ENCODE measurements at places on chromosomes 4 and X. TPM values are rescaled to one million over a fixed set of nuclear protein-coding genes. Genes with fewer than 3 reads are reported as not detected.

DNA sequence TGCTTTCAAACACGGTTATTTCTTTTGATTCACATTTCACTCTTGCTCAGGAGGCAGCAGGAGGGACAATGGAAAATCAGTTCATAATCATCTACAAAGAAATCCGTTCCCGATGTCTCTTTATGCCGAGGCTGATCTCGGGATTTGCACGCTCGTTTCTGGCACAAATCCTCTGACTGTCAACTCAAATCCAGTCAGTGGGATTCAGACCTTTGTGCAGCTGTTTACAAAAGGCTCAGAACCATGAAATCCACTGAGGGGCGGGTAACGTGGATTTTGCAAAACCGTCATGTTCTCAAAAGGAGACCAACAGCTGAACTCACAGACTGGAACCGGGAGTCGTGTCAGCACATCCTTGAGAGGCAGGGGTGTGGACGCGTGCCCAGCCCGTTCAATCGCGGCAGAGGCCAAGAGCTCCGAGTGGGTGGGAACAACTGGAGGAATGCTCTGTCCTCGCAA, 46.4 kb downstream of the ACOX3 start:
- DNase-seq, result no peak

DNA sequence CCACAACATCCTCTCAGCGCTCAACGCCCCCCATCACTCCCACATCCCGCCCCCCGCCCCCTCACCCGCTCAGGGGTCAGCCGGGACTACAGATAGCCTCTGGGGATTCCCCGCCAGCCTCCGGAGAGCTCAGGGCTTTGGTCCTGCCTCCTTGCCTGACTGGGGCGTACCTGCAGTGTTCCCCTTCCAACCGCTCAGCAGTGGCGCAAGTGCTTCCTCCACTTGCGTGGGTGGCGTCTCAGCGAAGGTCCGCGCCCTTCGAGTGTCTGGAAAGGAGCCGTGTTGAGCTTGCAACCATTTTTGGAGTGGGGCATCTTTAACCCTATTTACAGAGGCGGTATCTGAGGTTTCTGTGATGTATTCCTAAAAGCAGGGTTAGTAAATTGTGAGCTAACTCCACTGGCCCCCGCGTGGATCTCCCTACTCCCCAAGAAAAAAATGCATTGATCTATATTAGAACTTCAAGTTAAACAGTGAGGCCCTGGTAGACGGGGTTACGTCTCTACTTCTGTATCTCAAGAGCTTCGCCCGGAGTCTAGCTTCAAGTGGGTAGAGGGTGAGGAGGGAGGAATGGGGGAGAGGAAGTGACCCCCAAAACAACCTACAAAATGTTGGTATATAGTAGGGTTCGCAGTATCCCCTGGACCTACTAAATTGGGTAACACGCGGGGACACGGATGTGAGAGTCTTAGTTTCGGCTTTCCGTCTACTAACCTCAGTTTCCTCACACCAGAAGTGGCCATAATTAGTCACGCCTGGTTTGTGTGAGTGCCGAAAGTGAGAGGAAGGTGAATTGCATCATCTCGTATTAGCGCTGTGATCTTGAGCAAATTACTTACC, 16.1 kb downstream of the NKX3-2 start:
- no peak for DNase-seq

- DNase-seq, result no peak
Measured at GRCh38 chr4:127416115-127416514, 216.6 kb upstream of the INTU start.

Gene FGB
- total RNA-seq, result not detected

Gene PF4V1
- not detected for total RNA-seq

- DNase-seq, result no peak
Measured at GRCh38 chr4:5921101-5921980, 28.5 kb upstream of the CRMP1 start.

DNA sequence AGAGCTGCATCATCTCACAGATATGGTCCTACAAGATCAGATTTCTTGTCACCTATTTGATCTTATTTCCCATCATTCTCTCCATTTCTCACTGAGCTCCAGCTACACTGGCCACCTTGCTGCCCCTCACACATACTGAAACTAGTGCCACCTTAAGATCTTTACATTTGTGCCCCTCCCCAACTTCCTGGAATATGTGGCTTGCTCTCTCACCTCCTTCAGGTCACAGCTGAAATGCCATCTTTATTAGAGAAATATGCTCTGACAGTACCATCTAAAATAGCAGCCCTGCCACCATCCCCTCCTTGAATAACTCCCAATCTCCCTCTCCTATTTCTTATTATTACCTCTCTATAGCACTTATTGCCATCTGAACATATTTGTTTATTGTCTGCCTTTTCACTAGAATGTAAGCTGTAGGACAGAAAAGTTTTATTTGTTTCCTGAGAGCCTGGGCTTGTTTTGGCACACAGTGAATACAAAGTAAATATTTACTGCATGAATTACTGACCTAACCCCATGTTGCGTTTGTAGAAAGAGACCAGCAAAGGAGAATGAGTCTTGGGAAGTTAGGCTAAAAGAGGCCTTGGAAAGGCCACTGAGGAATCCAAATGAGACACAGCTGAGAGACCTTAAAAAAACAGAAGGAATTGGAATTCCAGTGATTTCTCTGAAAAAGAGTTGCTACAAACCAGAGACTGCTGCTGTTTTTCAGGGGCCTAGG, 22.7 kb downstream of the DYNLT3 start:
- no peak for DNase-seq

GRCh38 chr4:22504447-22504846, 11.4 kb downstream of the ADGRA3 start:
- no peak for DNase-seq

DNA sequence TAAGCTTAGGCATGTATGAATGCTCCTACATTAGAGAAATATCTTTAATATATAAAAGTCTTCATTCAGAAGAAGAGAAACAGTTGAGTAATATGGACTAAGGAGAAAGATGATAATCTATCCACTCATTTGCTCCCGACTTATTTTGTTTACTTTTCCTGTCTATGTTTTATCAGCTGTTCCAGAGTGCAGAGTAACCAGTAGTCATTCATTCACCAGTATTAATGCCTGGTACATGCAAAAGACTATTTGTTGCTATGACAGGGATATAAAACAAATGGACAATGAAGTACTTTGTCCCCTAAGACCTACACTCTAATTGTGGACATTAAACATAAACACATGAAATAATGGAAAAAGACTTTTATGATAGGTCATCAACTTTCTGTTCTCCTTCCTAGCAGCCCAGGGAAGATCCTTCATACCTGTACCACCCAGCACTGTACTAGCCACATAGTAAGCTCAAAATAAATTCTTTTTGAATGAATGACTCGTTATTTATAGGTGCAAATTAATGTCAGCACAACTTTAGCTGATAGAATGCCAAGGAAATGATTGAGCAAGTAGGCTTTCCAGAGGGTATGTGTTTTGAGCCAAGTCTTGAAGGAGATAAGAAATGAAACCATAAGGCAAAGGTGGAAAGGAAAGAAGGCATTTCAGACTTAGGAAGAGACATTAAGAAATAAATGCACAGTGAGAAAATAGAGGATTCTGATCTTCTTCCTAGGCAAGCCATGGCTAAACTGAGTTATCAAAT, 45.0 kb upstream of the IL13RA1 start:
- DNase-seq, result no peak

Gene TNMD
- 2.1 TPM for total RNA-seq

DNA sequence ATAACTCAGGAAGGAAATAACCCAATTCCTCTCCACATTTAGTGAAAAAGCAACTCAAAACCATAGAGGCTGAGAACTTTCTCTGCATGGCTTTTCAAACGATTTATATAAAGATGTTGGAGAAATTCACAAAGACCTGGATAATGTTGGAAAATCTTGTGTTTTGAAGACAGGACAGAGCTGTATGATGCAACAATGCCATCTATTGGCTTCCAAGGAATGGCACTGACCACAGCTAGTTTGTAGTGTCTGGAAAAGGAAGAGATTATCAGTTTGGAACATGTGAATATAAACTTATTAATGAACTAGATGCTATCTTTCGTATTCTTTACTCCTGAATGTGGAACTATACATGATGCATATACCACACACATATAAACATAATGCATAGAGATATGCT, 503.6 kb downstream of the IL1RAPL1 start:
- DNase-seq, result no peak

Gene FOXR2
- not detected for total RNA-seq

DNA sequence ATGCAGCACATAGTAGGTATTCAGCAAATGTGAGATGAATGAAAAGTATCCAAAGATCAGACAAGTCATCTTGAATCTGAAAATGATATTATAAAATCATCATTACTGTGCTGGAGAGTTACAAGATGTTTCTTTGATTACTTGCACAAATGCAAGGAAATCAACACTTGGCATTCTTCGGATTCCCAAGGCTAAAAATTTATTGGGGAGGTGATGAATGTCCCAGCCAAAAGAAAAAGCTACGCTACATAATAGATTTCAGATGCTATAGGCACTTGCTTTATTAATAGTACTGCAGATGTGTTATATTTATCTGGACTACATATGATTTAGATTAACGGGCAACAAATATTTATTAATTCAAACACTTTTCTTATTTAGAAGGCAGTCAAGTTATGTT, 286.7 kb upstream of the TENM3 start:
- no peak for DNase-seq

Gene CXorf66
- not detected for total RNA-seq

GRCh38 chrX:142828129-142828528, 197.6 kb upstream of the SPANXN4 start:
- DNase-seq, result no peak

Gene L1CAM
- total RNA-seq, result 38.7 TPM

DNA sequence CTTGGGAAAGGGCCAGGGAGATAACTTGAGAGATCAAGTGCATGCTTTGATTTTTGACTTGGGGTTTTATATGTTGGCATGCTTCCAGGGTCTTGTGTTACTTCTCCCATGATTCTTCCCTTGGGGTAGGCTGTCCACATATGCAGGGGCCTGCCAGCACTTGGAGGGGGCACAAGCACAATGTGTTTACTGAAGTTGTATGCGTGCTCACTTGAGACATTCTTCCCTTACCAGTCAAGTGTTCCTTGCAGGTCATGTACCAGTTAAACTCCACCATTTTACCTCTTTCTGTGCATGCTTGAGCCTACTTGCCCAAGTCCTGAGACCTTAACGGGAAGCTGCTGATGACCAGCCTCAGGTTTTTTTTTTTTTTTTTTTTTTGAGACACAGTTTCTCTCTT, 1880.5 kb downstream of the ARAP2 start:
- no peak for DNase-seq

- DNase-seq, result no peak
Measured at GRCh38 chr4:178081176-178081575, 638.9 kb upstream of the AGA start.

DNA sequence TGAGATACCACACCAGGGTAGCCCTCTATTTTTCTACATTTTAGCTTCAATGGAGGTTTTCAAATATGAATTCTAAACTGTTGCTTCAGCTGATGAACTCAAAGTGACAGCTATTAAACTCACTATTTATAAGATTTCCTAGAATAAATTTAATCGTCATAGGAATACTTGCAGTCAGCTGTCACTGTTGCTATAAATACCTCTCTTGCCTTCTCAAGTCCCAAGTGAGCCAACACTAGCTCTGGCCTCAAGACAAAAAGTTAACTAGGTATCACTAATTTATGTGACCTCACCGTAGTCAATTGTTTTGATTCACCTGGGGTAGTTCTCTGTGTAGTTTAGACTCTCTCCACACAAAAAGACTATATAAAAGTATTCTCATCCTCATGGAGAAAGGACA, 34.3 kb upstream of the PROM1 start:
- DNase-seq, result no peak

Gene PPEF2
- not detected for total RNA-seq

DNA sequence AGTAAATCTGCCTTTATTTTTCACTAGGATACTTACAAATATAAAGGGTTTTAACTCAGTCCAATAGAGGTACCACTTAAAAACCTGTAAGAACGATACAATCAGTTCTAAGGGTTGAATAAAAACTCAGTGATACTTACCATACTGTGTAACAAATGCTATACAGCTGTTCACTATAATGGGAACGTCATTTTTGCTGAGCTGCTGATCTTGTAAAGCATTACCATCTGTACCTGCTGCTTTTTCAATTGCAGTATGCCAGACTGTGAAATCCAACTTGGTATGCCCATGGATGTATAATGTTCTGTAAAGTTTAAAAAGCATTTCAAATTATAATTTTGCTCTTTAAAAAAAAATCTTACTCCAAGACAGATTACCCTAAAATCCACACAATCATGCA, 111.2 kb downstream of the ARAP2 start:
- DNase-seq, result no peak

- DNase-seq, result peak; percentile 2
Measured at GRCh38 chrX:93319609-93320008, 353.8 kb downstream of the NAP1L3 start.

Gene MUC7
- total RNA-seq, result not detected

- DNase-seq, result no peak
Measured at GRCh38 chr4:177519481-177520260, 77.4 kb upstream of the AGA start.

Gene HEPH
- 41.4 TPM for total RNA-seq

GRCh38 chr4:3702561-3703221, 63.5 kb upstream of the ADRA2C start:
- no peak for DNase-seq

DNA sequence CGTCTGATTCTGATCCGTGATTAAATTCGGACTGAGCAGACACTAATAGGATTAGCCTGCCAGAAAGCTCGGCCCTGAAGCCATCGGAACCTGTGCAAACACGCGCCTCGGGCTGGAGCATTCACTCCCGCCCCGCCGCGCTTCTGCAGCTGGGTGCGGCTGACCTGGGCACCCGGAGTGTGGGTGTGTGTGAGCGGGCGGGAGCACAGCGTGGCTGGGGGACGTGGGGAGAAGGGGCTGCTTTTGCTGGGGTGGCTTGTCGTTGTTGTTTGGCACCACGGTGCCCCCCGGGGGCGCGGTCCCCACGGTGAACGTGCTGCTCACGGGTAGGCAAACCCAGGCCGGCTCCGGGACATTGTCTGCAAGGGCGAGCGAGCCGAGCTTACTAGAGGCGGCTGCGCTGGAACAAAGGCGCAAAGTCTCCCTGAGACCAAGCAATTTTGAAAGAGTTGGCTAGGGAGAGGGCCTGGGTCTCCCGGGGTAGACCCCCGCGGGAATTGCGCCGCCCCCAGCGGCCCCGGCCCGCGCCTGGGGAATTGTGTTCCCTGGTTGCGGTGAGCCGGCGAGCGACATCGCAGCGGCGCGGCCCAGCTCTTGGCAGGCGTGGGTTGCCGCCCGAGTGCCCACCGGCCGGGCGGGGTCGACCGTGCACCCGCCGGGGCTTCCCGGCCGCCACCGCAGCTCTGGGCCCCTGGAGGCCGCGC, 1.4 kb downstream of the MAMLD1 start:
- peak; percentile 45 for DNase-seq

Gene UGT2B17
- not detected for total RNA-seq

GRCh38 chr4:78648640-78649363, 97.2 kb downstream of the ANXA3 start:
- DNase-seq, result no peak

Gene ARMCX5
- 9.2 TPM for total RNA-seq

- no peak for DNase-seq
Measured at GRCh38 chr4:153934688-153935017, 145.8 kb upstream of the SFRP2 start.

- DNase-seq, result no peak
Measured at GRCh38 chr4:140133576-140133975, 20.4 kb downstream of the MAML3 start.
